ENCODE measurements at places on chromosomes 13 and 19.

GRCh38 chr19:42554046-42554575, 25.8 kb upstream of the CEACAM1 start:
- DNase-seq = no peak

- no peak for DNase-seq
Measured at GRCh38 chr13:68927387-68928026, 1180.1 kb upstream of the ATXN8OS start.

DNA sequence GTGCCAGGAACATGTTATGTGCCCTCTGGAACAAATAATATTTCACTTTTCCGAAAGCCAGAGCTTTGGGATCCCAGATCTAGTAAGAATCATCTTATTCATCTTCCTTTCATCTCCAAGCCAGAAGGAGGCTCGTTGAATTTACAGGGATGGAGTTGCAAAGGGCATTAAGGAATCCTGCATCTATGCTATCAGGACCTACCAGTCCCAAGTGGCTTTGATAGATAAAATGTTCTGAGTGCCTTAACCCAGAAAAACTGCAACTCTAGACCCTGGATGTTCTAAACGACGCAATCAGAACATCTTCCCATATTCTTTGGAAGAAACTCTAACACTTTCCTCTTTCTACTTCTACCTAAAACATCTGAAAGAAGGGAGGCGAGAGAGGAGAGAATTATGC, 9.2 kb upstream of the EDDM13 start:
- no peak for DNase-seq

- DNase-seq = no peak
Measured at GRCh38 chr13:52348071-52348470, 57.9 kb downstream of the THSD1 start.

GRCh38 chr19:7926727-7927604, 1.0 kb upstream of the CTXN1 start:
- no peak for DNase-seq

DNA sequence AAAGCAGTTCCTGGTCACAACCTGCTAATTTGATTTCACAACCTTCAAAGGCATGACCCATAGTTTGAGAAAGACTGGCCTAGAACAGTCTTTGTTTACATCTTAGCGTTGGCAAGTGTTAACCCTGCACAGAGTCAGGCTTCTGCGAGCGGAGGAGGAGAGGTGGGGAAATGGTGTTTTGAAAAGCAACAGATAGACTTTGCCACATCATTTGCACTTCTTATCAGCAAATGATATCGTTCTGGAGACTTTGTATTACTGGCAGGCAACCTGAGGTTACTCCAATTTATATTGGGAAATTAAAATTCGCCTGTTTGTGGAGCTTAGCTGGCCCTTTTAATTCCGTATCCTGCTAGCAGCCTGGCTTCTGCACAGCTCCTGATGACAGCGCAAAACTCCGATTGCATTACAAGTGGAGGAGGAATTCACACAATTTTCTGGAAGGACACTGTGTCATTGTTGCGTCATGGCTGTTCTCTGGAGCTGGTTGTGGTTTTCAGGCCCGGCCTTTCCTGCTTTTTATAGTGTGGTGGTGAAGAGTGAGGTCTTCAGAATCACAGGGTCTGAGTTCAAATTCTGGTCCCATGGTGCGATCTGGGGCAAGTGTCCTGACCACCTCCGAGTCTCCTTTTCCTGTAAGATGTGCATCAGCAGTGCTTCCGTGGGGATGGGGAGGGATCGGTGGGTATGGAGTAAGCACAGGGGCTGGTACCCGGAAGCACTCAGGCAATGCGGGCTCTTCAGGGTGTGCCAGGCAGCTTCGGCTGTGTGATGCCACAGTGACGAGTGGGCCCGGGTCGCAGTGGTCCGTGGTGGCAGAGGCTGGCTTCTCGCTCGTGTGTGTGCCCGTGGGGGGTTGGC, 49.1 kb upstream of the EHD2 start:
- DNase-seq = no peak

- no peak for DNase-seq
Measured at GRCh38 chr13:98172590-98173422, 4.3 kb downstream of the RNF113B start.

DNA sequence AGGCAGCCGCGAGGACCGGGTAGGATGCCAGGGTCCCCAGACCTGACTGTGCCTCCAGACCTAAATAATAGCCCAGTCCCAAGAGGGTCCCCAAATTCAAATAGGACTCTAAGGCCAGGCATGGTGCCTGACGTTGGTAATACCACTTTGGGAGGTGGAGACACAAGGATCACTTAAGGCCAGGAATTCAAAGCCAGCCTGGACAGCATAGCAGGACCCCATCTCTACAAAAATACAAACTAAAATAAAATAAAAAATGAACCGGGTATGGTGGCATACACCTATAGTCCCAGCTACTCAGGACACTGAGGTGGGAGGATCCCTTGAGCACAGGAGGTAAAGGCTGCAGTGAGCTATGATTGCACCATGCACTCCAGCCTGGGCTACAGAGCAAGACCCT, 5.4 kb upstream of the APLP1 start:
- DNase-seq = no peak

DNA sequence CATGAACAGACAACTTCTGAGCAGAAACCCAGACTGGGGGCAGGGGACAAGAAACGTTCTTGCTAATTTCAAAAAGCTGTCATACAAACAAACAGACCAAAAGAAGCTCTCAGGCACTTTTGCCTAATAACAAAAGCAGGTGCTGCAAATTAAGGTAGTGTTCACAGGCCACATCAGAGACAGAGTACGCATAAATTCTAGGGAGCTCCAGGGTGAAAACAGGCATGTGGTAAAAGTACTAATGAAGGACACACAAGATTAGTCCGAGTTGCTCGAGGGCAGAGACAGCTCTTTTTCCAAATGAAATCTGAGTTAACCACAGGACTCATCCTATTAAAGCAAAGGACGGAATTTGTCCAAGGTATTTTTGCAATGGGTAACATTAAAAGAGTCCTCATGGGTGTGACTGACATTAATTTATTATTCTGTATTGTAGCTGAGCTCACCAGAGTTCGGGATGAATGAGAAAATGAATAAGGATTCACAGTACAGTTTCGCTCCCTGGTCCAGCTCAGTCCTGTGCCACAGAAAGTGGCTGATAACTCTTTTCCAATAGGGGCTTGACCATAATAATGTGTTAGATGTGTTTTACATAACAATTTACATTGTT, 197.3 kb downstream of the LHFPL6 start:
- DNase-seq = no peak

- DNase-seq = no peak
Measured at GRCh38 chr19:7932276-7932929, 6.5 kb upstream of the CTXN1 start.

- DNase-seq = no peak
Measured at GRCh38 chr19:33522371-33522662, 726 bp upstream of the PEPD start.

DNA sequence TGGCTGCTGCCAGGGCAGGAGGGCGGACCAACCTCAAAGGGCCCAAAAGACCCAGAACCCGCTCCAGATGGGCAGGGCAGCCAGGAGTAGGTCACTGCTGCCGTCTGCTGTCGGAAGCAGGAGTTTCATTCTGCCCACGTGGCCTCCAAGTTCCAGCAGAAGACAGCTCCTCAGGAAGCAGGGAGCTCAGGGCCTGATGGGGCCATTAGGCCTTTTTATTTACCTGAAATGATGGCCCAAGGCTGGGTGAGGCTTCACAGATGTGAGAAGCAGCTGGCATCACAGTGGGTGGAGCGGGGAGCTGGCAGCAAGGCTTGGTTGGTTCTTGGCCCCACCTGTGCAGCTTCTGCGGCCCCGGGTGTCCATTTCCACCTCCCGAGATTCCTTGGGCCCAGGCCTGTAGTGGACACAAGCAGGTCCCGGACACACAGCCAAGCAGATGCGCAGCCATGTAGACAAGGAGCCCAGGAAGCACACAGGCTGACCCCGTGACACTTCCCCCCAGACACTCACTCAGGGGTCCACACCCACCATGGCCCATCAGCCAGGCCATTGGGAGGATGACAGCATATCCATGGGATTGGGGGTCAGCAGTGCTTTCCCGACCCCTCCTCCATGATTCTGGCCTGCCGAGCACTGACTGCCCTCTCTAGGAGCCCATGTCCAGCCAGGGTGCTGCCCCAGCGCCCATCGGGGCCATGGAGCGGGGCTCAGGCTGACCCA, 26.4 kb downstream of the C13orf46 start:
- no peak for DNase-seq

DNA sequence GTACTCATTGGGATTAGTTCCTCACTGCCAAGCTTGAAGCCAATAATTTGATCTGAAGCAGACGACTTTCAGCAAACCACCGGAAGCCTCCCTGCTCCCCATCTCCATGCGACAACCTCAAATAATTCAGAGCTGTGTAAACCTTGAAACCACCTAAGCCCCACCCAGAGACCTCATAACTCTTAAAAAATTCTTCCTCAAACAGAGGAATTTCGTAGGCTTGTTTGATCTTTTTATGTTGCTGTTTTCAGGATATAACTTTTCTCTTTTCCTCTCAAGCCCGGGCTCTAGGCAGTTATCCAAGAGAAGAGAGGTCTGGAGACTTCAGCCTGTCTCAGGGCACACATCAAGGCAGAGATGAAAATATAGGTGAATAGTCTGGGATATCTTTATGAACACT, 311.6 kb downstream of the KCNRG start:
- no peak for DNase-seq

- no peak for DNase-seq
Measured at GRCh38 chr19:27738569-27739193, 1474.3 kb downstream of the UQCRFS1 start.

DNA sequence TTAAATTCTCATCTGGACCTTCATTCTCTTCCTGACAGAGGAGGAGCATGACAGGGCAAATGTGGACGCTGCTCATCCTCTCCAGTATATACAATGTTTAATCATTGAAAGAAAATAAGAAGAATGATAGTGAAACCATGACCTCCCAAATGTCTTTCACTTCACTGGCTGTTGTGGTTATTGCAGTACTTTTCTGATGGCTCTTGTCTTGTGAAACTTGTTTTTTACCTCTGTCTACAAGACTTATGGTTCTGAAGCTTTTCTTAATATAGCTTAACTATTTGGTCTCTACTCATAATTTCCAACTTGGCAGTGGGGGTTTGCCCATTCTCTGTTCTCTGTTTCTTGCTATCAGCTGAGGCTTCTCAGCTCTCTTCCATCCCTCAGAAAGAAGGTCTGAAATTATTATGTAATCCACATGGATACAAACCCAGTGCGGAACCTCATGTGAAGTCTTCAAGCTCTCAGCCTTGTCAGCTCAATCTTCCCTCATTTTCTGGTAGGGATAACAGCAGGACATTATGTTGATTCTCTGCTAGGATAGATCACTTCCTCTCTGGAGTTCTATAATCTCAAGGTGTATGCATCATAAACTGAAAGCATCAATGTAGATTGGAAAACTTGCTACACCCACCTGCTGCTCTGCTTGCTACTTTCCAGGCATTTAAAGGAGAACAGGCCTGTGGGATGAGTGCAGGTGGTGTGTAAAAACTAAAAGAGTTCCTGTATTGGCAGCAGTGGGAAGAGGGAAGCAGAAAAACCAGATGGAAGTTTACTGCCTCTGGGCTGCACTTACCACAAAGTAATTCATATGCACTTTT, 250.3 kb upstream of the HTR2A start:
- no peak for DNase-seq

DNA sequence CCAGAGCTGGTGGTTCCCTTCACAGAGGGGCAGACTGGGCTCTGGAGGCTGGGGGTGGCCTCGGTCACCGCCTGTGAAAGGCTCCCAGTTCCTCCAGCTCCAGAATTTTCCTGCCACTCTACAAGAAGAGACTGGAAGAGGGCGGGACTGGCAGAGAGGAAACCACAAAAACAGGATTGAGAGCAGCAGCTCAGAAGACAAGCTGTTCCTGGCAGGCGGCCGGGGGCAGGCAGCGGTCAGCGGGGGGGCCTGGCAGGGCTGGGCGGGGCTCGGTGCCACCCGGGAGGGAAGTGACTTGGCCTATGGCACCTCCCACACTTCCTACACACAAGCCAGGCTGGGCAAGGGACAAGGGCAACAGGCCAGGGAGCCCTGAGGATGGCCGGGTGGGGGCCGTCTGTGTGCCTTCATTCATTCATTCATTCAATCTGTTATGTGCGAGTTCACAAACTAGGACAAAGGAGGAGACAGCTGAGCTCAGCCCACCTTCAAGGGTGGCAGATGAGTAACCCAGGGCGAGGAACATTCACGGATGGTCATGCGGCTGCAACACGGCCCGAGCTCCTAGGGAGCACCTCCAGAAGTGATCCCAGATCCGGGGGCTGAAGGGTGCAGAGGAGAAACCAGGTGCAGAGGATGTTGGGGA, 16.9 kb upstream of the BTBD2 start:
- DNase-seq = peak; percentile 61

DNA sequence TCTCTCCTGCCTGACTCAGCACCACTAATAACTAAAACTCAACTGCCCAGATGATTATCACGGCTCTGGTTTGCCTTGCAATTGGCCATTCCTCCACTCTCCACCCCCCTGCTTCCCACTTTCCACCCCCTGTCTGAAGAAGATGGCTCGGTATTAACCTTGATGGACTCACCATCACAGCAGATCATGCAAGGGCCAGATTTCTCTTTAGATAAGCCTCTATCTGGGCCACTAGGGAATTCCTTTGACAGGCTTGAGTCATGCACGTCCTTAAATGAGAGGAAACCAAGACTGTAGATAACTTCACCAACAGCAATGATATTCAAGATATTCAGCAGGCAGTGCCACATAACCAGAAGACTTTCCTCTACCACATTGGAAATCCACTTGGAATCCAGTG, 131.1 kb upstream of the NBEA start:
- no peak for DNase-seq

GRCh38 chr19:51807111-51807701, 12.2 kb downstream of the FPR3 start:
- DNase-seq = no peak

GRCh38 chr13:71522941-71523526, 344.0 kb downstream of the DACH1 start:
- DNase-seq = no peak

GRCh38 chr19:15584095-15584494, 30.9 kb upstream of the CYP4F8 start:
- no peak for DNase-seq

All from stimulated activated naive CD8-positive, alpha-beta T cell treated with anti-CD3 and anti-CD28 coated beads, Interleukin-15, Interleukin-2, amounts not matched to agents 100 U/mL and 50 U/mL, for 24 hours (primary cell).